ENCODE measurements at places on chromosomes 2 and 18.

DNA sequence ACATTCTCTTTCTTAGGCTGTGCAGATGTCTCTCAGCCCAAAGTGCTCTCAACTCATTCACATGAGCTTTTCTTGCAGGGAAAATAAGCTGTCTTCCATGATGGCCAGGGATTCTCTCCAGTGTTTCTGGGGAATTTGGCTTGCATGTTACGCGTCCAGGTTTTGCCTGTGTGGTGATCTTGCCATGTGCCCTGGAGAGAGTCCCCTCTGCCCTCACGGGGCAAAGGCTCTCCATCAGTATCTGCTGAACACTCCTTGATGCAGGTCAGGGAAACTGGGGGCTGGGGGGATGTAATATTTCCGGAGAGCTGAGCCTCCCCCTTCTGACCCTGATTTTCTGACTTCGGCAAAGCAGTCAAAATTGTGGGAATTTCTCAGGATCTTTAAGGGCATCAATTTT, 87.6 kb downstream of the ACKR3 start:
- no peak overlapping the region for H3K27ac ChIP-seq
- no peak for DNase-seq
- no peak overlapping the region for H3K4me3 ChIP-seq

- H3K27ac ChIP-seq = no peak overlapping the region
- H3K27me3 ChIP-seq = no peaks in the 10 kb centered on the region
- H3K4me1 ChIP-seq = peaks cover 20% of the 10 kb centered on the region
Measured at GRCh38 chr2:232320443-232320803, 58.1 kb upstream of the ALPP start.

GRCh38 chr2:31287654-31288053, 53.7 kb downstream of the EHD3 start:
- H3K27ac ChIP-seq = no peak overlapping the region
- no peaks in the 10 kb centered on the region for H3K4me1 ChIP-seq
- H3K36me3 ChIP-seq = no peaks in the 10 kb centered on the region
- H3K4me3 ChIP-seq = no peak overlapping the region
- no peaks in the 10 kb centered on the region for H3K27me3 ChIP-seq

DNA sequence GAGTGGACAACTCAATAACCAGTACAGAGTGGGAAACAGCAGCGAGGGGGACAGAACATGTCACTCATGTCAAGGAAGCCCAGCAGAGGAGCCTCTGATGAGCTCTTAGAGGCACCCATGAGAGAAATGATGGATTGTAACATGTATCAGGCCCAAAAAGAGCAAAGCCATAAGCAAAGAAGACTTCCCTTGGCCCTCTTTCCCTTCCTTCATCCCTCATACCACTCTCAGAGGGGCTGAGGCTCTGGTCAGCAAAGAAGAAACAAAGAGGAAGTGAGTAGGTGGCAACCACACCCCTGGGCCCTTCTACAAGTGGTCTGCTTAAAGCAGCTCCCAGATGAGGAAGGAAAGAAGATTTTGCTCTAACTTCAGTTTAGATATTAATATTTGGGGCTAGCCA, 112.8 kb downstream of the CDC42EP3 start:
- H3K27ac ChIP-seq = no peak overlapping the region
- H3K4me3 ChIP-seq = no peak overlapping the region
- H3K36me3 ChIP-seq = no peaks in the 10 kb centered on the region
- H3K27me3 ChIP-seq = no peaks in the 10 kb centered on the region
- no peak for DNase-seq
- peaks cover 9% of the 10 kb centered on the region for H3K4me1 ChIP-seq

DNA sequence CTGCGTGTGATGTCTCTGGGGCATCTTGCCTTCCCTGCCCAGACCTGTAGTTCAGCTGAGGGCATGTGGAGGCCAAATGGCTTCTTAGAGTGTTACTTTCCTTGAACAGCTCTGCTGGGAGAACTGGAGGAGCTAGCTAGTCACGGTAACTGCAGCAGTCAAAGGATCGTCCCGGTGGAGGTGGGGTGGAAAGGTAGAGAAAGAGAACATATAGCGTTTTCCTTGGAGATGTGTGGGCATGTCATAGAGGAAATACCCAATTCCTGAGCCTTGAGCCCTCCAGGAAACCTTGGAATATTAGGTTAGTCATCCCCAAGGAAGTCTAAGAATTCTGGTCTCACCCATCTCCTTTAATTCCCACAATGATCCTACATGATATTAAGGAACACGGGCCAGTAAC, 33.5 kb upstream of the IL37 start:
- H3K36me3 ChIP-seq = no peaks in the 10 kb centered on the region
- no peak for DNase-seq
- no peaks in the 10 kb centered on the region for H3K4me1 ChIP-seq
- no peaks in the 10 kb centered on the region for H3K27me3 ChIP-seq
- H3K27ac ChIP-seq = no peak overlapping the region

Measured in psoas muscle (tissue), 8 donors.